A549 treated with Hydrocortisone at 1 μM for 4 hours (cell line): ENCODE measurements at places on chromosomes 7 and 10. TPM values are rescaled to one million over a fixed set of nuclear protein-coding genes. Genes with fewer than 3 reads are reported as not detected.

MPLKIP gene
- 32.1 to 38.9 TPM (median 35.5 TPM) in 5 replicates for total RNA-seq

GDF2 gene
- not detected in 5 replicates for total RNA-seq

CYP3A4 gene
- 0.07 to 0.15 TPM in 2 of 5 replicates, not detected in the others for total RNA-seq

SPDYE2B gene
- total RNA-seq: not detected in 5 replicates

SPDYE9 gene
- not detected in 5 replicates for total RNA-seq

BET1 gene
- 18.9 to 29.0 TPM (median 23.2 TPM) in 5 replicates for total RNA-seq

HKDC1 gene
- 8.3 to 11.9 TPM (median 9.9 TPM) in 5 replicates for total RNA-seq

AEBP1 gene
- 0.02 to 0.13 TPM (median 0.07 TPM) in 4 of 5 replicates, not detected in the other for total RNA-seq

CALML5 gene
- not detected in 5 replicates for total RNA-seq

TRPV5 gene
- total RNA-seq: not detected in 5 replicates

SPDYE5 gene
- total RNA-seq: not detected in 5 replicates

EPDR1 gene
- total RNA-seq: 67.6 to 80.1 TPM (median 76.8 TPM) in 5 replicates

PHKG1 gene
- total RNA-seq: 0.35 to 0.60 TPM (median 0.48 TPM) in 5 replicates

TMEM236 gene
- total RNA-seq: 0.03 to 0.06 TPM (median 0.05 TPM) in 5 replicates

ACSM6 gene
- not detected in 5 replicates for total RNA-seq

PIK3CG gene
- total RNA-seq: not detected in 5 replicates

HIP1 gene
- 16.9 to 28.0 TPM (median 23.1 TPM) in 5 replicates for total RNA-seq

TACR2 gene
- total RNA-seq: 0.06 to 0.22 TPM (median 0.10 TPM) in 5 replicates

MUC12 gene
- 12.6 to 23.9 TPM (median 19.6 TPM) in 5 replicates for total RNA-seq

TMEM213 gene
- total RNA-seq: not detected in 5 replicates

TIMM23 gene
- 150 to 160 TPM (median 153 TPM) in 5 replicates for total RNA-seq

UCN3 gene
- total RNA-seq: not detected in 5 replicates

WDFY4 gene
- total RNA-seq: 0.05 TPM in 1 of 5 replicates, not detected in the others

DRGX gene
- 0.03 to 0.08 TPM (median 0.06 TPM) in 3 of 5 replicates, not detected in the others for total RNA-seq

DUSP5 gene
- 98.8 to 155 TPM (median 145 TPM) in 5 replicates for total RNA-seq

NUDT13 gene
- 2.6 to 3.9 TPM (median 3.4 TPM) in 5 replicates for total RNA-seq

EGR2 gene
- total RNA-seq: 0.21 to 0.52 TPM (median 0.28 TPM) in 5 replicates

PDK4 gene
- total RNA-seq: 19.8 to 29.9 TPM (median 26.9 TPM) in 5 replicates

ZNF727 gene
- total RNA-seq: not detected in 5 replicates

ITGA8 gene
- not detected in 5 replicates for total RNA-seq

LLCFC1 gene
- total RNA-seq: not detected in 5 replicates

EPHB6 gene
- 0.36 to 0.96 TPM (median 0.59 TPM) in 5 replicates for total RNA-seq
